ENCODE measurements at places on chromosomes 2 and 18.

DNA sequence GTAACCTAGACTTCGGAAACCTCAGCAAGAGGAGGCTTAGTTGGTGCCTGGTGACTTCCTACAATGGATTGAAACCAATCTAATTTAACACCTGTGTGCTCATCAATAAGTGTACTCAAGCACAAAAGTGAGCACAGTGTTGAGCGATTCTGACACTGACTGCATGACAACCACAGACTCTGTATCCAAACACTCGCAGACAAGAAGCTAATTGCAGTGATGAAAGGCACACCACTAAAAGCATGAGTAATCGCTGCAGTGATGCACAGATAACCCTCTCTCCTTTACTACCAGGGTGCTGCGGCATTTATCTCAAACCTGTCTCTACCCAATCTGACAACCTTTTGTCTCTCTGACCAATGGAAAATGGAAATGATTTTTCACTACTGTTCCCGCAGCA is 168.1 kb downstream of the AFF3 start:
- DNase-seq = no peak

GRCh38 chr2:31901900-31902299 is 108.9 kb downstream of the MEMO1 start:
- DNase-seq = no peak

GRCh38 chr2:239178484-239178883 is 222.3 kb downstream of the HDAC4 start:
- DNase-seq = no peak

- no peak for DNase-seq
Observed at GRCh38 chr2:10449838-10450691, 1.9 kb upstream of the ODC1 start.

GRCh38 chr2:223835701-223836532 is 1.5 kb downstream of the AP1S3 start:
- DNase-seq = no peak

GRCh38 chr2:44559108-44559507 is 197.4 kb downstream of the CAMKMT start:
- DNase-seq = no peak

DNA sequence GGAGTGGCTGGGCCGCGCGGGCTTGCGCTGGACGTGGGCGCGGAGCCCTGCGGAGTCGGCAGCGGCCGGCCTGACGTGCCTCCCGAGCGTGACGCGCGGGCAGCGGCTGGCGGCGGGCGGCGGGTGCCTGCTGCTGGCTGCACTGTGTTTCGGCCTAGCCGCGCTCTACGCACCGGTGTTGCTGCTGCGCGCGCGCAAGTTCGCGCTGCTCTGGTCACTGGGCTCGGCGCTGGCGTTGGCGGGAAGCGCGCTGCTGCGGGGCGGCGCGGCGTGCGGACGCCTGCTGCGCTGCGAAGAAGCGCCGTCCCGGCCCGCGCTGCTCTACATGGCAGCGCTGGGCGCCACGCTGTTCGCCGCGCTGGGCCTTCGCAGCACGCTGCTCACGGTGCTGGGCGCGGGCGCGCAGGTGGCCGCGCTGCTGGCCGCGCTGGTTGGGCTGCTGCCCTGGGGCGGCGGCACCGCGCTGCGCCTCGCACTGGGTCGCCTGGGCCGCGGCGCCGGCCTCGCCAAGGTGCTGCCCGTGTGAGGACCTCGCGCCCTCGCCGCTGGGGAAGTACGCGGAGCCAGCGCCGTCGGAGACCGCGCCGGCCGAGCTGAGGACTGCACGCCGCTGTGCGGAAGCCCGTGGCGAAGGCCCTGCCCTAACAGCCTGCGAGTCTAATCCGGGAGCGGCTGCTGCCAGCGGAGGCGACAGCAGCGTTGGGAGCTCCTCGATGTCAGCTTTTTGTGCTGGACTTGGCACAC is 526 bp downstream of the SFT2D3 start:
- DNase-seq = peak; percentile 91

DNA sequence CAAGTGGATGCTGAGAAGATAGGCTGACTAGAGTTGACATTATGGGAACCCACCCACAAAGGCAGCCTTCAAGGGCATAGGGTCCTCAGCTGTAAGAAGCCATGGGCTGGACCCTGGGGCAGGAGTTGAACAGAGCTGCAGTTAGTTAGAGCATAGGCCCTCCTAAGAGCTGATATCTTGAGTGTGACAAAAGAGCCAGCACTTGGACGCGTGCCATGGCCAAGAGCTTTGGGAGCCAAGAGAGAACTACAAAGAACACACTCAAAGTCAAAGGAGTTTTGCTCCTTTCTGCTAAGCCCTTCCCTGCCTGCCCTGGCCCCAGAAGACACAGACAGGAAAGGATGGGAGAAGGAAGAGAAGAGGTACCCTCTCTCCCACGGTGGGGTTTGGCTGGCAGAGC is 29.9 kb upstream of the AGAP1 start:
- DNase-seq = no peak

DNA sequence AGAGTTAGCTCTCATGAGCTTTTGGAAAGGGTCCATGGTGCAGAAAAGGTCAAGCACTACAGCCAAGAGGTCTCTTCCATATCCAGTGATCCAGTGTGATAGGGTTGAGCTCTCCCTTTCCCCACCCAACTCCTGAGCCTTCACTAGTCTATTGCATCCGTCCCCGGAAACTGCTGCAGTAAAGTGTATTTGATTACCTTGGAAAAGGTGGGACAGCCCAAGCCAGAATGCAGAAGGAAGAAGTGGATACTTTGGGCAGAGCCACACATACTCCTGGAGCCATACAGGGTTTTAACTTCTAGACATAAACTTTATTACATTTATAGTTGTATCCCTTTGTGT is 3.6 kb downstream of the PNKD start:
- DNase-seq = no peak
